ENCODE measurements at places on chromosomes 4 and X. TPM values are rescaled to one million over a fixed set of nuclear protein-coding genes. Genes with fewer than 3 reads are reported as not detected.

F8A1 gene
- polyA plus RNA-seq, result 51.9 TPM

DMRTC1 gene
- not detected for polyA plus RNA-seq

SYN1 gene
- polyA plus RNA-seq, result 0.88 TPM

PTPN13 gene
- 10.2 TPM for polyA plus RNA-seq

CT45A2 gene
- not detected for polyA plus RNA-seq

DNA sequence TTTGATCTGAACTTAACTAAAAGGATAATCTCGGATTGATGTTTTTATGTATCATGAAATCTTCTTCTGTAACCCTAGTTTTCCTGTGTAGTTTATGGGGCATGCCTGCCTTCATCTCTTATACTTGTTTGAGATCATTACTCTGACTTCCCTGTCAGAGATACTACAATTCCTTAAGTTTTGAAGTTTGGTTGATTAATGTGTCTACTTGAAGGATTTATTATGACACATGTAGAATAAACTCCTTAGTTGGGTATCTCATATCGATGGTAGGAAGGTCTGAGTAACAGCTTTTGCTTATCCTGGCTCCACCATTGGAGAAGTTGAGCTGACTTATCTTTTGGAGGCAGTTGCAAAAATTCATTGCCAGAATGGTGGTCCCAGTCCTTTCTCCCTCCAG lies 46.7 kb downstream of the WWC2 start:
- no peak for DNase-seq

DNA sequence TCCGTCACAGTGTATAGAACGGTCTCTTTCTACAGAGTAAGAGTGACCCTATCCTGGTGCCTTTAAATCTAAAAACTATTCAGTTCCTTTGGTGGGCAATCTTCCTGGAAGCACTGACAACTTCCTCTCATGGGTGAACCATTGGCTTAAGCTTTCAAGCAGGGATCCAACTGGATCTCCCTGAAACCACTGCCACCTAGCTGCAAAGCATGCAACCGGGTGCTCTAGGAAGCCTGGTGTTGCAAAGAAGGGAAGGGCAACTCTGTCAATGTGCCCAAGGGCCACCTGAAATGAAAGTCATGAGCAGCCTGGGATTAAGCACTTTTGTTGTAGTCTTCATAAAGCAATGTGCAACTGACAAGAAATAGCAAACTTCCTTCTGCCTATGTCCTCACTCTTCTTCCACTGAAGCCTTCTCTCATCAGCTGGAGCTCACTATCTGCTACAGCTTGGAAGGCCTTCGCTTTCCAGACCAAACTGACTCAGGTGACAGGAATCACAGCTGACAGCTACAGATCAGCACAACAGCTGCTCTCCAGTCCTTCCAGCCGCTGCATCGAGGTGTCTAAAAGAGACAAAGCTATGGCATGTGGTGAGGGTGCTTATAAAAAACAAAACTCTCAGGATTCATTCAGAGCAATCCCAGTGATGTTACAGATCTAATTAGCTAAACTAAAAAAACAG lies 46.1 kb downstream of the SETD7 start:
- peak; percentile 65 for DNase-seq

- DNase-seq, result no peak
Measured at GRCh38 chr4:153160821-153161220, 43.4 kb upstream of the TRIM2 start.

DNA sequence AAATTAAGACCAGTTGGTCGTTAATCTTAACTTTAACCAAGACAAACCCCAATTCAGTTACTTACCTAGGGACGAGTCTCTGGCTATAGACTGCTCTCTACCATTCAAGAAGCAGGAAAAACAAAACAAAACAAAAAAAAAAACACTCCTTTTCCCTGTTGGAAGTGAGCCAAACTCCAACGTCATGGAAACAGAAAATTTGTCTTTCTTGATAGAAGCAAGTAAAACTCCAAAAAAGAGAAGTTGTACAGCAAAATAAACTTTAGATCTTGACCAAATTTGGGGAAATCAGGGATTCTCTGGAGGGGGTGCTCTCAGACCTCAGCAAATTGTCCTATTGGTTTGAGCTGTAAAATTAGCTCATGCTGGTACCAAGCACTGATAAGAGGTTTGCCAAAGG lies 3.7 kb downstream of the CNGA1 start:
- DNase-seq, result peak; percentile 25

GRCh38 chrX:1093586-1094421 lies 118.6 kb downstream of the CRLF2 start:
- DNase-seq, result no peak

- no peak for DNase-seq
Measured at GRCh38 chr4:3724319-3725231, 41.6 kb upstream of the ADRA2C start.

GRCh38 chr4:167578906-167579305 lies 344.6 kb upstream of the SPOCK3 start:
- DNase-seq, result no peak

- no peak for DNase-seq
Measured at GRCh38 chr4:121989715-121990114, 37.9 kb upstream of the TRPC3 start.

DNA sequence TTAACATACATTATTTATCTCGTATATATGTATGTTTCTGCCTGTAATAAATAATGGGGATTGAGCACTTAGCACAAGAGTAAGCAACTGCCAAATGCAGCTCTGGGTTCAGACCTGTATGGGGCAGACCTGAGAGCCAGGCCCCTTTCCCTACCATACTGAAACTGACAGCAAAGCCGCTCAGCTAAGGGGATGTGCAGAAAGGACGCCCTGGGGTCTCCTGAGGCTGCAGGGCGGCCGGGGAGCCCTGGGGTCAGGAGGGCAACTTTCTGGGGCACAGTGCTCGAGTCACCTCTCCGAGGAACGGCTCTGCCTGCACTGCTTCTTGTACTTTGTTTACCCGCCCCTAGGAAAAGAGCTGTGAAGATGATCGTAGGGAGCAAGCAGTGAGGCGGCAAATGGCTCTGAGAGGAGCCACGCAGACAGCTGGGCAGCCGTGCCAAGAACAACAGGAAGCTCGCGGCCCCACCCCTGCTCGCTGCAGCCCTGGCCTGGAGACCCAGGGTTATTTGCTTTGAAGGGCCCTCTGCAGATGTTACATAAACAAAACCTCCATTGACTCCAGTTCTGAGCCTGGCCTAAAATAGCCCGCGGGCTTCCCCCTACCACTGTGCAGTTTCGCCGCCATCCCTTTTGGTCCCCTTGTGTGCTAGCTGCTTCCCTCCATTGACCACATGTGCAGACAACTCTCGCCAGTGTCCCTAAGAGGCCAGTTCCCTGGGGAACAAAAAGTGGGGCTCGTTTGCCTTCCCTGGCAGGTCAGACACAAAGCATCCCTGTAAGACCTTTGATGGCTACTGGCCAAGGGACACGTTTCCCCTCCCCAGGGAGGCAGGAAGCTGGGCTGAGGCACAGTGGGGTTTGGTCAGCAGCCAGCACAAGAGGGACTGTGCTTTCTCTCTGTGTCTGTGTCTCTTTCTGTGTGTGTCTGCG lies 111.3 kb upstream of the LNX1 start:
- DNase-seq, result peak; percentile 80

- no peak for DNase-seq
Measured at GRCh38 chrX:107753187-107753586, 22.4 kb downstream of the TSC22D3 start.

DNA sequence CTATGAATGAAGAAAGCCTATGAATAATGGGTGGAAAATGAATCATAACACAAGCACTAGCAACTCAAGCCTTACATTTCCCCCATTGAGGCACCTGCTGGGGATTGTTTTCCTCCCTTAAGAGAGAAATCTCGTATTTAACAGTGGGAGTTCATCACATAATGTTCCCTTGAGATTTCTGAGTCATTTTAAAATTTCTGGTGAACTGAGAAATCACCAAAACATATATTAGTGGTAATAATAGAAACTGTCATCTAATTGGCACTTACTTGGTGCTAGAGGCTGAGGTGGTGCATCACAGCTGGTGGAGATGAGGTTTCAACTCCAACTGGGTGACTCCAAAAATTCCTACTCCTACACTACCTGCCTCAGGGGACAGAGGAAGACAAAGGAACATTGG lies 561.3 kb upstream of the LCORL start:
- DNase-seq, result no peak
